ENCODE measurements at places on chromosomes 2 and 18.

GRCh38 chr2:237315170-237315828 is 98.7 kb downstream of the COL6A3 start:
- DNase-seq, result peak; percentile 94

DNA sequence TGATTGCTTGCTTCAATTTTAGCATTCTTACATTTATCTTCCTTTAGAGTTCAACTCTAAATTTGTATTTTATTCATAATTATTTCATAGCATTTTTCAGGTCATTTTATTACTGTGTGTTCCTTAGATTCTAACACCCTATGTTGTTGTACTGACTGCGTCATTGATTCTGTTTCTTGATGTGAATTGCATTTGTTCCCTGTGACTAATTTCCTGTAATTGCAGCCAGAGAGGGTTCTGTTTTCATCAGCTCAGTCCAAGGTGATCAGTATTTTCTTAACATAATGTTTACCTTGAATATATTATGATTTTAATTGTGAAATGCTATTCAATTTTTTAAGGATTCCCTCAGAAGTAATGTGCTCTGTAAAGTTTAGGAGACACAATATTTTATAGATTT is 970.2 kb upstream of the PIK3C3 start:
- no peak for DNase-seq

DNA sequence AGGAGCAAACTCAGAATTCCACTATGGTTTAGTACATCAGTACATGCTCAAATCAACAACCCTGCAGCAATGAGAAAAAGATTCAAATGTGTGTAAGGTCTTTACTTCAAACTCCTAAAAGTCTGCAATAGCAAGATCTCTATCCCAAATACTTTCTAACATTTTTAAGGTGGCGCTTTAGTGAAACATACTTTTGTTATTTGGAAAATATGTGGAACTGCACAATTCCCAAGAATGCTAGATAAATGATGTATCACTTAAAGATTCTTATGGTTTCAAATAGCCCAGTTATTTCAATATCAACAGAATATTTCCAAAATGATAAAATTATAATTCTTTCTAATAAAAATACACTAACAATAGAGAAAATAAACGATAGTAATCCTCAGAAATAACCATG is 227.6 kb upstream of the SMAD7 start:
- DNase-seq, result no peak

GRCh38 chr2:238123991-238124470 is 14.4 kb upstream of the KLHL30 start:
- peak; percentile 17 for DNase-seq

GRCh38 chr2:60104514-60105505 is 448.6 kb downstream of the BCL11A start:
- no peak for DNase-seq

- DNase-seq, result no peak
Observed at GRCh38 chr2:121635371-121635770, 13.9 kb downstream of the CLASP1 start.

- DNase-seq, result no peak
Observed at GRCh38 chr2:40201425-40201824, 250.5 kb downstream of the SLC8A1 start.

DNA sequence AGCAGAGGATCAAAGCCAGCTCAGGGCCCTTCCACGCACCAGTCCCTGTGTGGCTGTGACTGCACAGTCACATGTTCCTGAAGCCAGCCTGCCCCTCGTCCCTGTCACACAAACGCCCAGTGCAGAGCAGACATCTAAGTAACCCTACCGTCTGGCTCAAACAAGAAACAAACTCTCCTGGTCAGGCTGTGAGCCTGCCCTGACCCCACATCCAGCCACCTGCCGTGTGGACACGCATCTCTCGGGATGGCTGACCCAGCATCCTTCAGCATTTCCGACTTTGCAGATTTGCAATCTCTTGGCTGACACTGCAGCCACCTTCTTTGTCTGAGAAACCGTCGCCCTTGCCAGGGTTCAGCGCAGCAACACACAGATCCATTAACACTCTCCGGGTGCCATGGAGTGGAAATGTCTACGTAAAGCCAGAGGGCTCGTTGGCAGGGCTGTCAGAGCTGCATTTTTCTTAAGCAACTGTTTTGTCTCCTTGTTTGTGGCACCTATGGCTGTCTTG is 82.3 kb upstream of the ASAP2 start:
- DNase-seq, result no peak

DNA sequence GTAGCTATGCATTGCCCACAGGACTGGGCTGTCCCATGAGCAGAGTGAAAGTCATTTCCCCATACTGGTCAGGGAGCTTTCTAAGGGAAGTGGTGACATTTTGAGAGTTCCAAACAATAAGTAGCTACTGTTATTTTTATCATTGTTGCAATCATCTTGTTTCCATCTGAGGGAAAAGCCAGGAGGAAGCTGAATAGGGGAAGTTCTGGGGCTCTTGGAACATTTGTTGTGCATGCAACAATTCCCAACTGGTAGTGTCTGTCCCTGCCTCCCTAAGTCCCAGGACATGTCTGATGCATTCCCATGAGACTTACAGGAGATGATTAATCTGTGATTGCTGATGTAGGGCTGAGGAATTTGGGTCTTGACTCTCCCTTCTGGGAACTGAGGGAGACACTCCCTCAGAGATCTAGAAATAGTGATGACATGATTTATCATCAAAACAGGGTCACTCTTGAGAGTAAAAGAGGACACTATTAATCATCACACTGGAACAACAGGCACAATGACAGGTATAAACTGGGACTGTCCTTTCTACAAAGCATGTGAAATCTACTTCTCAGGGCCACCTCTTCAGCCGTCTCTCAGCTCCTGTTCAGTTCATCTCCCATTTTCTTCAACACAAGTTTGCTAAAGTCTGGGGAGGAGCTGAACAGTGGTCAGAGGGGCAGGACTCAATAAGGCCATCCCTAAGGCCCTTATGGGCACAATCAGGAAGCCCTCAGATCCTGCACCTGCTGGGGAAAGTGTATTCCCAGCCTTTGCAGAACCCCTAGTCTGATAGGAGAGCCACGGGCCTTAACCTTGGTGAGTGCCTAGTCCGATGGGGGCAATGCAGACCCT is 28.0 kb upstream of the MARCO start:
- no peak for DNase-seq

- DNase-seq, result peak; percentile 35
Observed at GRCh38 chr2:10242998-10243925, 59.4 kb upstream of the HPCAL1 start.

GRCh38 chr2:20604951-20605381 is 45.9 kb downstream of the HS1BP3 start:
- peak; percentile 46 for DNase-seq

- DNase-seq, result peak; percentile 88
Observed at GRCh38 chr2:6977113-6977741, 60.0 kb downstream of the RNF144A start.

- DNase-seq, result no peak
Observed at GRCh38 chr2:200089040-200089755, 133.8 kb downstream of the MAIP1 start.

GRCh38 chr18:9860682-9861081 is 25.1 kb upstream of the TXNDC2 start:
- no peak for DNase-seq

DNA sequence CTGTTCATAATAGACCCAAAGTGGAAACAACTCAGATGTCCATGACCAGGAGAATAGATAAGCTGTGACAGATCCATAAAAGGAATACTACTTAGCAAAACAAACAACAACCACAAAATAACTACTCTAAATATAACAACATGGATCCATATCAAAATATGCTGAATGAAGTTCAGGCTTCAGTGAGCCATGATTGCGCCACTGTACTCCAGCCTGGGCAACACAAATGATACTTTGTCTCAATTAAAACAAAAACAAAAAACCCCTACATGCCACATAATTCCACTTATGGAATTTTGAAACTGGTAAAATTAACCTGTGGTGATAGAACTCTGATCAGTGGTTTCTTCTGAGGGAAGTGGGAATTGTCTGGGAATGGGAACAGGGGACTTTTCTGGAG is 11.2 kb upstream of the MYO3B start:
- DNase-seq, result no peak

DNA sequence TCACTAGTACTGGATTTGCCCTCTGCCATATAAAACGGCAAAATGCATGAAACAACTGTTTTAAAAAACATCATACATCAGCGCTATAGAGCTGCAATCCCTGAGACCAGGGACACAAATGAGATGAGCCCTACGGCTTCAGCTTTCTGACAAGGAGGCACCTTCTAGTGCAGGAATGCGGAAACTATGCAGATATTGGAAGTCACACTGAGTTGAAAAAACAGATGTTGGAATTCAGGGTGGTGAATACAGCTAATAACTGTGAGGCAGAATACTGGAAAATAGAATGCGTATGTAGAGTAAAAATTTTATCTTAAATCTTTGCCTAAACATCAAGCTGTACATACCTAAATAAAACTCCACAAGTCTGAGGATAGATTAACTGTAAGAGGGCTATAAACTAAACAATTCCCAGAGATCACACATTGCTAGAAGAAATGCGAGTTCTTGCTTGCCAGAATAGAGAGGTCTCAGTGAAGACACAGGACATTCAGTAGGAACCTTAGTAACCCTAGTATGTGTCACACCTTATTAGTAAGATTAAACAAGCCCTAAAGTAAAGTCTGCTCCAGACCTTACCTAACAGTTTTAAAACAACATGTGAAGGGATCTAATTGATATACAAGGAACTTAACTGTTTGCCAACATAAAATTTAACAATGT is 541.4 kb upstream of the DDX18 start:
- no peak for DNase-seq

GRCh38 chr2:205424326-205424725 is 258.0 kb upstream of the NRP2 start:
- no peak for DNase-seq

- no peak for DNase-seq
Observed at GRCh38 chr2:116832148-116832547, 982.3 kb upstream of the DDX18 start.

- no peak for DNase-seq
Observed at GRCh38 chr2:239824046-239824694, 201.0 kb downstream of the NDUFA10 start.

- DNase-seq, result no peak
Observed at GRCh38 chr2:160621748-160622147, 128.1 kb upstream of the RBMS1 start.

DNA sequence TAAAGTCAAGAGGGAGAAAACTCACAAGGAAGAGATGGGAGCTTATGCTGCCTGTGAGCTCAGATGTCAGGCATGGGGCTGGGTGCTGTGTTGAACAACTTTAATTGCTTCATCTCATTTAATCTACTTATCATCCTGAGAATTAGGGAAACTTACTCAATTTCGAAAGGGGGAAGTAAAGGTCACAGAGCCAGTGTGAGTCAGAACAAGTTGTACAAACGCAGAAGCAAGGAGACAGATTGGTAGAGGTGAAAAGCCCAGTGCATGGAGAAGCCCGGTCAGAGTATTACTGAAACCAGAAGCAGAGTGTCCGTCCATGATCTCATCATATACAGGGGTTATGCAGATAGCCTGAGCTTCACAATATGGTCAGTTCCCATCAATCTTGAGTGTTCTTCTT is 281.1 kb upstream of the POU3F3 start:
- DNase-seq, result no peak

DNA sequence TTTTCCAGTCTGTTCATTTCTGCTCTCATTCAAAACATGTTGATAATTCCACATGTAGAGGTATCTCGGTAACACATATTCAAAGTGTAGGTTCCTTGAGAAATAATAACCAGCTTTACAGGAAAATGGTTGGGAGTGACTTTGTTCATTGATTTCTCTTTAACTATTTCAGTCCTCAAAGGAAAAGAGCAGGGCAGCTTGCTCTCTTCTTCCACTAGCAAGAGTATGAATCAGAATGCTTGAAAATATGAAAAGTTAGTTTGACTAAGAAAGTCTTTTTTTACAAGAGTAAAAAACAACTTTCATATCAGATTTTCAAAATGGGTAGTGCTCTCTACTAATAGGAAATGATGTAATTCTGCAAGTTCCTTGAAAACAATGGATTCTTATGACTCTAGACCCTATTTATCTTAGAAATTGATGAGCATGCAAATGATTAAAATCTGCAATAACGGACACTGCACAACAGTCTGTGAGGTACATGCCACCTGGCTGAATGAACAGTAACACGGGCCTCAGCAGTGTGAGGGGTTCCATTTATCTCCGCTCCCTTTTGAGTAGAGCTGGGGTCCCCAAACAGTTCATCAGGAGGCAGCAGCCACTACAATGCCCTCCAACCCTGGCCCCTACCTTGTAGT is 65.6 kb downstream of the IRS1 start:
- no peak for DNase-seq

DNA sequence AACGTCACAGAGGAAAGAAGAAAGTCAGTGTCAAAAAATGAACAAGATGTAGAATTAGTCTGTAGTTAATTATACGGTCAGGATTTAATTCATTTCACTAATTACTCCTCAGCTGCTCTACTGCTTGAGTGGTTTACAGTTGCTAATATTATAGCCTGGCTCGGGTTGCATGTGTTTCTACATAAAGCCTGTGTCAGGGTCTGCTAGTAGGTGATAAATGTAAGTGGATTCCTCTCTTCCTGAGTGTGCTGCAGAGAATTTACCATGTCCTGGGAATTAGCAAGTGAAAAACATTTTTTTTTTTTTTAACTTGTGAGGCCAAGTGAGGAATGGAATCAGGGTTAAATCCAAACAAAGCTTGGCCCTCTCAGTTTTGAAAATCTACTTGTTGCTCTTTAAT is 622.6 kb downstream of the EPHA4 start:
- DNase-seq, result no peak

GRCh38 chr18:12773369-12773768 is 70.5 kb downstream of the PSMG2 start:
- DNase-seq, result no peak

DNA sequence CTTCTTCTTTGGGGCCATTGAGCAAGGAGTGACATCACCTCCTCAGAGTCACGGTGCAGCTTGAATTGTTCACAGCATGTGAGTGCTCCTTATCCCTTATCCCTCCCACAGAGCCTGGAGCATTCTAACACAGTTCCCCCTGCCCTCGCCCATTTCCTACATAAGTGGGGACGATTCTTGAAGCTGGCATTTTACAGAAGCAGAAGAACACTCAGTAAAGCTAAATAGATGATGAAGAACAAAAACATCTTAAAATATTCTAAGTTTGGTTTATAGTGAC is 135.8 kb upstream of the APCDD1 start:
- no peak for DNase-seq

DNA sequence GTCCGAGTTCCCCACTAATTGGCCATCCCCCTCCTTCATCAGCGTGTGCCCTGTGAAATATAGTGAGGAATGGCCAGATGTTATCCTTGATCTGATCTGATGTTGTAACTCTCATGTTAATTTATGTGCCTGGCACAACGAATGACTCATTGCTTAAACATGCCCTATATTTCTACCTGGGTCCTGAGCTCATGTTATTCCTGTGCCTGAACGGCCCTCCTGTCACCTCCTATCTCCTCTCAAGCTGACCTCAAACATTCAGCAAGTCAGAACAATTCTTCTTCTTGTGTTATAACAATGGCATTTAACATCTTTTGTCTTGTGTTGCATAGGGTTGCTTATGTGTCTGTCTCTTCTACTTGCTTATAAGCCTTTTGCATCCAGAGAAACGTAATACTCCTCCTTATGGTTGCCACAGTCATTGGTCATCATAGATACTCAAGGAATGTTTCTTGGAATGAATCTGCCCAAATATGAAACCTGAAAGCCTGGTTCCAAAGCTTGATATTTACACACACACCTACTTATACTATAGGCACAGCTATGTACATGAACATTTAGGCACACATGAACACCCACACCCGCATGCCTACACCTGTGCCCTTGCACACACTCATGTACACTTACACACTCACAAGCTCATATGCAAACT is 80.2 kb upstream of the PHLPP1 start:
- no peak for DNase-seq

All from Right ventricle myocardium superior (tissue), 1 donor.